ENCODE measurements at places on chromosomes 3 and 15. TPM values are rescaled to one million over a fixed set of nuclear protein-coding genes. Genes with fewer than 3 reads are reported as not detected.

The NRG4 gene
- total RNA-seq, result 2.9 TPM

GRCh38 chr3:171732756-171733155, 77.5 kb downstream of the PLD1 start:
- no peak for DNase-seq

The GATA2 gene
- total RNA-seq, result 0.56 TPM

DNA sequence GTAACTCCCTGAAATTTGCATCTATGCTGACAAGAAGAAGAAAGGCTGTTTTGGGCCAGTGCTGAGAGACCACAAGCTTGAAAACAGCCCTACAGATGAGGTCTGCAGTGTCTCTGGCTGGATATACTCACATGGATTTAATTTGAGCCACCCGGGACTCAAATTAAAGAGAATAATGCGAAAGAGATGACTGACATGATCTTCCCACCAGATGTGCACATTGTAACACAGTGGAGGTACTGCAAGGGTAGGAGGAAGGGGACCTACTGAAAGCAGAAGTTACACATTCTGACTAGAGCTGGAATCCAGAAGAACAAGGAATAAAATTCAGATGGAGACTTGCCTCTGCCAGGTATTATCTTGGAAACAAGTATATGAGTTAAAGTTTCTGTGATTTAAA, 728.3 kb upstream of the SGO1 start:
- DNase-seq, result no peak

The LMAN1L gene
- not detected for total RNA-seq

DNA sequence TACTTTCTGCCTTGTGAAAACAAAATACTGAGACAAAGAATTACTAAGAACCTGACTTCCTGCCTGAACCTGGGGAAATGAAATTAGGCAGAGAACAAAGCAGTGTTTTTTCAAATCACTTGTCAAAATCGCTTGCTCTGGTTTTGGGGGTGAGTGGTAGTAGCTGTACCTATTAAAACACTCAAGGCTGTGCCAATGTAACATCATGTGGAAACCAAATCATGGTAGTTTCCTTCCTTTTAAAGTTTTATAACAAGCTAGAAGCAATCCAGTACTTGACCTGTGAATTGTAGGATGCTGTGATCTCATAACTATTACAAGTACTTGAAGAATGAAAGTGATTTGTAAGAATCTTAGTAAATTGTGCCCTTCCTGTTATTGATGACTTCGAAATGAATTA, 6.7 kb downstream of the CMTM8 start:
- DNase-seq, result no peak

DNA sequence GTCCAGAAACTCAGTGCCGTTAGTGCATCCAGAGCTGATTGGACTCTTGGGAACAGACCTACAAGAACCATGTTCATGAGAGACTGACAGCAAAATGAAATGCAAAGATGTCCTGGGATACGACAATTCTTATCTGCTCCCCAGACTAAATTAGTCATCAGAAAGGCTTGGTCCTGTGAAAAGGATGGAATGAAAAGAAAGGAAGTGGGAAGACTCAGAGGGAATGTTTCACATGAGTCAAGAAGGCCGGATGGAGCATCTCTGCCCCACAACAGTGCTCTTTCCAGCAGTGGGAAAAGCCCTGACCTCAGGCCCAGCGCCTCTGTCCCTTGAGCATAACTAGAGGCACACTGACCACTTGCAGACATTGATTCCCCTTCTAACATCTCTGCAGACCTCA, 39.3 kb upstream of the UACA start:
- DNase-seq, result no peak

The CLEC3B gene
- not detected for total RNA-seq

The SSUH2 gene
- total RNA-seq, result not detected

The SNRPN gene
- 38.9 TPM for total RNA-seq

The GALK2 gene
- 15.1 TPM for total RNA-seq

DNA sequence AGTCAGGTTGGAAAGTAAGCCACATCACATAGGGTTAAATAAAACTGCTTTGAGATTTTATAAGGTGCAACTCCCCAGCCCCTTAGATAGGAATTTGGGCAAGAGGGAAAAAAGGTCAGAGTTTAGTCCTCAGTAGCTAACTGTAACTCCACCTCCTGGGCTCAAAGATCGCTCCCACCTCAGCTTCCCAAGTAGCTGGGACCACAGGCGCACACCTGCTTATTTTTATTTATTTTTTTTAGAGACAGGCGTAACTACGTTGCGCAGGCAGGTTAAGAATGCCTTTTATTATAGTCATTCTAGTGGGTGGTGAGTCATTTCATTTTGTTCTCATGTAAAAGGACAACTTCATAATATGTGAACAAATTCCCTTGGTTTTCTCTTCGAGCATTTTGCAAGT, 14.7 kb downstream of the TM2D3 start:
- no peak for DNase-seq

The PGBD4 gene
- 2.4 TPM for total RNA-seq

The KBTBD13 gene
- not detected for total RNA-seq

DNA sequence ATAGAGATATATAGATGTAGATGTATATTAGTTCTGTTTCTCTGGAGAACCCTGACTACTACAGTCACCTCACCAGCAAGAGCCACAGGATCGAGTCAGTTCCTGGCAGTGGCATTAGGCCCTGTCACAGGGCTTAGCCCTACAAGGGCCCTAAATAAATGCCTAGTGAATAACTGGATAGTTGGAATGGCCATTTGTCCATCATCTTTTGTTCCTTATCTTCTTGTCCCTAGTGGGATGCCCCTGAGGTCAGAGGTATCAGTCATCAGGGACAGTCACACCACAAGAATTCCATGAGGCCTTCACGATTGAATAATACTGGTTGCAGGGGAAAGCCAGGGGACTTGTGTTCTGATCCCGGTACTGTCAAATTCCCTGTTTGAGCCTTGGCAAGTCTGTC, 204.9 kb upstream of the PPP2R3A start:
- no peak for DNase-seq

- no peak for DNase-seq
Measured at GRCh38 chr3:158845765-158846350, 44.0 kb downstream of the MFSD1 start.

All from GM12878 (cell line).